ENCODE measurements at places on chromosomes 12 and 14.

GRCh38 chr12:46549527-46550265 is 177.1 kb upstream of the SLC38A2 start:
- DNase-seq = no peak

DNA sequence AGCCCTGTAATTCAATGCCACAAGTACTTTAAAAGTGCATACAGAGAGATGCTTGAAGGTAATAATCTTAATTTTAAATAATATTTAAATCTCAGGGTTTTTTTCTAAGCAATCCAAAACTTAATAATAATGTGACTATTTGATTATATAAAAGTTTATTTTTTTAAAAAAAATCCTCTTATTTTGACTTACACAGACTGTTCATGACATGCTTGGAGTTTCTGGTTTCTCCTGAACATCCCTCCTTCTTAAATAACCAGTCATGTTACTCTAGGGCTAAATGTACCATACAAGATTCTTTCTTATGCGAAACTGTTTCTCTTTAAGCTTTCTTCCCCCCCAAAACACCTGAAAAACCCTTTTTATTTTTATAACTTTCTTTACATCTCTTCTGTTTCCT is 58.2 kb upstream of the SLC2A13 start:
- DNase-seq = no peak

DNA sequence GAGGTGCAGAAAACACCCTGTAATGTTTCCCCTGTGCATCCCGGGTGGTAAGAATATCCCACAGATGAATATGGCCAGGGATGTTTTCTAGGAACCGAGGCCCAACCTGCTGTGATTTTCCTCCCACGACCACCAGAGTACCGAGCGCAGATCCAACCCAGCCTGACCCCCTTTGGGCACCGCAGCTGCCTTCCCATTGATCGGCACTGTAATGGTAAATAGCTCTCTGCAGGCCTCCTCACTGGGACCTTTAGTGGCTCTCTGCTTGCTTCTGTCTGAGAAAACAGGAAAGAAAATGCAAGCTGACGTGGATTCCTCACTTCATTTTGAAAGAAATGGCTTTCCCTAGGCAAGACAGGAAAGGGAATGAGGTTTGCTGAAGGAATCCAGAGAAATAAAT is 2.4 kb upstream of the RAB15 start:
- no peak for DNase-seq

- DNase-seq = no peak
These were observed 284.0 kb upstream of the NOS1 start for GRCh38 chr12:117645473-117645872.

DNA sequence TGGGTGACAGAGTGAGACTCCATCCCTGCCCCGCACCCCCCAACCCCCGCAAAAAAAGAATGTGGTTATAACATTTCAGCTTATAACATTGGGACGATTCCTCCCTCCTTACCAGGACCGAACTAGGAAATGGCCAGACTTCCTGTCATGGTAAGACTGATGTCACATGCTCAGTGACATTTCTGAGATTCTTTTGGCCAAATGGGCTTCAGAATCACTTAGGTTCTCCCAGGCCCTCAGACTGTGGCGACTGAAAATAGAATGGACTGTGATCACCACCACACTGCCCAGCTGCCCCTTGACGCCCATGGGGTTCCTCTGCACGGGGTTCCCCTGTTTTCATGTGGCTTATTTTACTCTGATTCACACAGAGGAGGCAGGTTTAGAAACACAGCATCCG is 115.0 kb upstream of the EVL start:
- DNase-seq = no peak

GRCh38 chr12:2348482-2348852 is 295.7 kb downstream of the CACNA1C start:
- no peak for DNase-seq

DNA sequence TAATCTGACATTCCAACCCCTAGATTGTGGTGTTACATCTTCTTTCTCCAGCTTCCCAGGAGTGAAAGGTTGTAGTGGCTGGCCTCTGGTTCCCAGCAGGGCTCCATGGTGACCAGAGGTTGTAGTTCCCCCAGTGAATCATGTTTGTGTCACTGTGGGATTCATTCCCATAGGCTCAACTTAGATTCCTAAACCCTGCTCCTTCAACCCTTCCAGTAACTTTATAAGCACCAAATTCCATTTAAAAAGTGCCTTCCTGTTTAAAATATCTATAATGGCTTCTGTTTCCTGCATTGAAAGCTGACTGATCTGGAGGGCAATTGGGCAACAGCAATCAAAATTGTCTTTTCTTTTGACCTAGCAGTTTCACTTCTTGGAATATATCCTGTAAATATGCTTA is 40.5 kb upstream of the TBC1D15 start:
- DNase-seq = no peak

DNA sequence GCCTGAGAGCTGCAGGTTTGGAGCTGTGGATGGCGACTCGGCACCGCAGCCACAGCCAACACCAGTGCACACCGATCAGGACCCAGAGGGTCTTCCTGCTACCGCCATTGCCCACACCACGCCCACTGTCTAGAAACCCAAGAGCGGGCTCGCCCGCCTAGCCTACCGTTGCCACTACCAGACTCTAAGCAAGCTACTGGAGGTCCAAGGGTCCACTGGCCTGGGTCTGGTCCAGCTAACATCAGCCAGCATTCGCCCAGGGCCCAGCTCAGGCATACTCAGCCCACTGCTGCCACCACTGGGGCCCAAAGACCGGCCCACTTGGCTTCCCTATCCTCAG is 30.5 kb upstream of the MON2 start:
- DNase-seq = no peak

GRCh38 chr12:12917517-12917916 is 26.2 kb downstream of the GPRC5A start:
- DNase-seq = no peak

- DNase-seq = no peak
These were observed 59.2 kb upstream of the PELI2 start for GRCh38 chr14:56059054-56059453.

DNA sequence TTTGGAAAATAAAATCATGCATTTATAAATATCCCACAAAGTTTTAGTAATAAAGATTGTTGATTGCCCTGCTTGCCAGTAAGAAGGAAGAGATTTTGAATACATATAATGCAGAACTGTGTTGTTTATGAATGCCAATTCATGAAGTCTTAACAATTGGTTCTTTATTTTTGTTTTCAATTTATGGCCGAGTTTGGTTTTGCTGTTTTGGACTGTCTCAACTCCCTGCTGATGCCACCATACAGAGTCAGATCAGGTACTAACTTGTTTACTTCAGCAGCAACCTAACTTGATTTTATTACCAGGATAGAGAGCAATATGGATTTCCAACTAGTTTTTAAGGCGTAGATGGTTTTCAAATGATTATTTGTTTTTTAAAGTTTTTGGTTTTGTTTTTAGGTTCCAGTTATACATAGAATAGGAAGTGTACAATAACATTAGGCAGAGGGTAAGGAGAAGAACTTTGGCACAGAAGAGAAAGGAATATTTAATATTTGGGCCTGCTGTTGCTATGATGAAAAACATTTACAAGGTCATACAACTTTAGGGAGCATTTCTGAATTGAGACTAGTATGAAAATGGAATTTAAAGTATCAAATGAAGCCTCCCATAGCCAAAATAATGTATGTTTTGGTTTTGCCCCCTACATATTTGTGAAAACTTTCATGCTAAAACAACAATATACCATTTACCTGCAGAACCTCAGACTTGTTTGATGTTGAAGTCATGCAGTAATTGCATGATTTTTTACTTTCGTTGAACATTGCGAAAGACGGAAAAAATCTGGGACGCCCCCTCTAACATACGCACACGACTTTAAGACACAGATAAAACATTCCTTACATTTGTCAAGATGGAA is 904 bp upstream of the FAM177A1 start:
- no peak for DNase-seq

DNA sequence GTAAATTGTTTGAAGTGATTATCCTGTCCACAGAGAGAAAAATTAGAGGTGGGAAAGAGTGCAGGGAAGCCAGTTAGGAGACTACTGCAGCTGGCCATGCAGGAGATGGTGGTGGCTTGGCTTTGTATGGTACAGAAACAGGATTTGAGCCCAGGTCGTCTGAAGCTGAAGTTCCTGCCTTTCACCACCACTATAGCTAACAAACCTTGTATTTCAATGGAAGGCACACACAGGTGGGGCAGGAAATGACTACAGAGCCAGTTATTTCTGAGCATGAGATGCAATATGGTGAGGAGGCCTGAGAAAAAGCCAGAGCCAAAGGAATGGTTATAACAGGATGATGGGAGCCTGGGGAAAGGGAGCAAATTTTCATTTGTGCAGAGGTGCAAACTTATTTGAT is 103.9 kb downstream of the BTG1 start:
- no peak for DNase-seq

- no peak for DNase-seq
These were observed 25.0 kb upstream of the NR1H4 start for GRCh38 chr12:100448656-100449055.

- DNase-seq = no peak
These were observed 5.4 kb upstream of the CCDC177 start for GRCh38 chr14:69580009-69580577.

DNA sequence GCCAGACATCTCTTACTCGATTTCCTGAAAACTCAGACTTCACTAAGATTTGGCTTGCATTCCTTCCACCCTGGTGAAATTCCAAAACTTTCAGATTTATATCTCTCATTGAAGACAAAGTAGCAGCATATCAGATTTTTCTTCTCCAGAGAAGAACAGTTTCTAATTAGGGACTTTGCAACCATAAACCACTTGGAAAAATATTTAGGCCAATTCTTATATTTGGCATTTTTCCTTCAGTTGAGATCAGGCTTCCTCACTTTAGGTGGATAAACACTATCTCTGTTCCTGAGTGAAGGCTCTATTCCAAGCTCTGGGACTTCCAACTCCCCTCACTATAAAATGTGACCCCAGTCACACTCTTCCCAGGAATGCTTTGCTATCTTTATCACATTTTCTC is 1434.3 kb upstream of the FLRT2 start:
- DNase-seq = no peak

DNA sequence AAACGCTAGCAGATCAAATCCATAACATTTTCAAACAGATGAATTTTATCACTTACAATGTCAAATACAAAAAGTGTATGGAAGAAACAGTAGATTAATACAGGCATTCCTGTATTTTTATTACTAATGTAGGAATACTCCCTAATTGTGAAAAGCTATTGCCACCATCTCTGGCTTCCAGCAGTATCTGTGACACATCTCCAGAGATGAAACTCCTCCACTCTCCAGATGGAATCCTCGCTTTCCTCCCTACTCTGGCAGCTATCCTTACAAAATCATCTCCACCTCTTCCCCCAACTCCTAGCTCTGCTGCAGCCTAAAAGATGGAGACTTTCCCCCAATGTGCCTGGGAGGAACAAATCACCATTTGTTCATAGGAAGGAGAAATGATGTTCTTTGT is 211.4 kb downstream of the SSPN start:
- no peak for DNase-seq

GRCh38 chr14:93522221-93522620 is 91.5 kb downstream of the UNC79 start:
- no peak for DNase-seq

DNA sequence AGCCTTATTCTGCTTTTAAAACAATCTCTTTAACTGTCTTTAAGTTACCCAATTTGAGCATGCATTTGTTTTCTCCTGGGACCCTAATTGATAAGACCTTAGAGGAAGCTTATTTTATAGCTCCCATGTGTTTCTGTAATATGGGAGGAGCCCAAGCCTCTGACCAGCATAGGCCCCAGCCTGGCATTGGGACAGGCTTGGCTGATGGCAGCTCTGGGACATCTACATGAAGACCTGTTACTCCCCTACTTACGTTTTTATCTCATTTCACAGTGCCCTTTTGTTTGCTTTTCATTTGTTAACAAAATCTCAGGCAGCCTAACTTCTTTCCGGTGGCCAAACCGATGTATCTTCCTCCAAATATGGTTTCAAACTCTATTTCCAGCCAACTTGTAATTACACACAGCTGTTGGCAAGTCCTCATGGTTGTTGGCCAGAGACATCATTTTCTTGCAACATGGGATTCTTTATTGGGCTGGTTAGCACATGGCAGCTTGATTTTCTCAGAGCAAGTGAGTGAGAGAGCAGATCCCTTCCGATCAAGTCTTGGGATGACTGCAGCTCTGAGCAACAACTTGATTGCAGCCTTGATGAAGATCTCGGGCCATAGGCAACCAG is 1117.5 kb downstream of the AACS start:
- DNase-seq = no peak

All from stimulated activated CD8-positive, alpha-beta memory T cell treated with anti-CD3 and anti-CD28 coated beads, Interleukin-2, amount 100 ng/mL, for 1 hour (primary cell).